ENCODE measurements at places on chromosomes 5 and 9.

DNA sequence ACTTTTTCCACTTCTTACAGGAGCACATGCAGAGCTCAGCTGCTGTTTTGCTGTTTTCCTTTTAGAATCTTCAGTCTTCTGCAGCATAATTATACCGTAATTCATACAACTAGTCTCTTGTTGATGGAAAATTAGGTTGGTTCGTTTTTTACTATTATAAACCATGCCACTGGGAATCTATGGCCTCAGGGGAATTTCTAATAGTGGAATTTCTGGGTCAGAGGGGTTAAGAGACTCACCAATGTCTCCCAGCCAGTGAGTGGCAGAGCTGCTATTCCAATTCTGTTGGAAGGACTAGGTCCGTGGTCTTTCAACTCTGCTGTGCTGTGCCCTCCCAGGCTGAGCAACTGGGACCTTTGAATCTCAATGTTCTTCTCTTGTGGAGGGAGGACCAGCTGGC is 282.5 kb downstream of the ZSWIM6 start:
- DNase-seq = no peak

DNA sequence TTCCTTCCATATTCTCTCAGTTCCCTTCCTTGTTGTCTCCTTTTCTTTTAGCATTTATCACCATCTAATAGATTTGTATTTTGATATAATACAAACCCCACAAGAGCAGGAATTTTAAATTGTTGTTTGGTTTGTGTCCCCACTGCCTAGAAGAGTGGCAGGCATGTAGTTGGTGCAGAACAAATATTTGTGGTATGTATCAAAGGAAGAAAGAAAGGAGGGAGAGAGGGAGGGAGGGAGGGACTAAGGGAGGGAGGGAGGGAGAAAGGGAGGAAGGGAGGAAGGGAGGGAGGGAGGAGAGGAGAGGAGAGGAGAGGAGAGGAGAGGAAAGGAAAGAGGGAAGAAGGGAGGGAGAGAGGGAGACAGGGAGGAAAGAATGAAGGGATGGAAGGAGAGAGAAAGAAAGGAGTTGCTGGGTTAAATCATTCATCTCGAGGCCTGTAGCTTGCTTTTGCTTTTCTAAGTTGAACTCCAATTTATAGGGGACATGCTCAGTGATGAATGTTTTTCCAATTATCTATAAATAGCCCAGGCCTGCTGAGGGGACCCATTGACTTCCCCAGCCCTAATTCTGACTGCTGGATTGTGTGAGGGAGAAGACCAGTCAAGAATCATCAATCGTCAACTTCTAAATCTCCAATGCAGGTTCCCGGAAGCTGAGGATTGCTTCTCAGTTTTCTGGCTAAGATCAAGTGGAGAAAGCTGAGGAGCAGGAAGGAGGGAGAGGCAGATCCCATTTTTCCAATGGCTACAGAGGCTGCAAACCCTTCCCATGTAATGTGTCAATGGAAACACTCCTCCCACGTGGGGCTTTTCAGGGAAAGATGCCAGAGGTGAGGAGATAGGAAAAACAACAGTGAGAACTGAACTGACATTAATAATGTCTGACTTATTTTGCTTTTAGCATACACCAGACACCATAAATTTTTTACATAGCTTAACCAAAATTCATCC is 320.7 kb downstream of the ASTN2 start:
- no peak for DNase-seq

- DNase-seq = no peak
These were observed 105.6 kb downstream of the VCAN start for GRCh38 chr5:83577036-83577636.

DNA sequence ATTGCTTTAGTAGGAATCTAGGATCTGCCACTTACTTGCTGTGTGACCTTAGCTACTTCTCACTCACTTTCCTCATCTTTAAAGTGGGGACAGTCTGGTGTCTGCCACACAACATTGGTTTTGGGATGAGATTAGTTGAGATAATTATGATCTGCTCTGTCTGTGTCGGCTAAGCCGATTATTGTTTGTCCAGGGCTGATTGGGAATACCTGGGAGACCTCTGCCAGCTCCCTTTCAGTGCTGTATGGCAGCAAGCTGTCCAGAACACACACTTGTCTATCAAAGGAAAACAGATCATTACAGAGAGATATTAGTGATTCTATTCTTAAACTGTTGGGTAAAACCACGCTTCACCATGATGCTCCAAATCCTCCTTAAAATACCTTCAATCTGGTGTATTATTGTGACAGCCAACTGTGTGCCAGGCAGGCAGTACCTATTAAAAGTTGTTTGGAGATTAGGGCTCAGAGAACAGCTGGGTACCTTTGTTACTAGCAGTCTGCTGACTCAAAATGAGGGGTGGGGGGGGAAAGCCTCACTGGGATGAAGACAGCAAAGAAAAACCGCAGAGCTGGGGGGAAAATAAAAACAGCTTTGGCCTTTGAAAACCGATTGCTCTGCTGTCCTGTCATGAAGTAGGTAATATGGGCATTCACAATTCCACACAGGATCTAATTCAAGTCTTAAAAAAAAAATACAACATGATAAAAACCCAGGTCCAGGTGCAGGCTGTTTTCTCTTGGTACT is 458.4 kb upstream of the C9orf72 start:
- no peak for DNase-seq

- no peak for DNase-seq
These were observed at the start of gene MCTP1 for GRCh38 chr5:95284572-95285408. MCTP1 (minus strand) TSS chr5:95285094.

GRCh38 chr5:156481741-156482140 is 154.8 kb downstream of the SGCD start:
- DNase-seq = no peak

DNA sequence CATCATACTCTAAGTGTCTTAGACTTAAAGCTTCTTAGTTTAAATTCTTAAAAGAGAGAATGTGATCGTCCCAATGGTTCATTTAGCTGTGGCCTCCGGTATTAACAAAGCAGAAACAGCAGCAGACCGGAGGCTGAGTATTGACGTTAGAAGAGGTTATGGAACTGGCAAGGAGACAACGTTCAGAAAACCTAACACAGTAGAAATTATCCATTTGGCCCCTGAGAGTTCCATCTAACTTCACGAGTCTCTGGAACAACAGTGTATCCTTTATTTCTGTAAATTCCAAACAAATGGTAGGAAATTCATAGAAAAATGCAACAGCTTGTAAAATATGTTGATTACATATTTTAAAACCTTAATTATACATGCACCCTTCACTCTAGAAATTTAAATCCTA is 107.3 kb upstream of the PTGER4 start:
- DNase-seq = no peak

GRCh38 chr9:95896580-95896979 is 21.1 kb downstream of the ERCC6L2 start:
- no peak for DNase-seq

DNA sequence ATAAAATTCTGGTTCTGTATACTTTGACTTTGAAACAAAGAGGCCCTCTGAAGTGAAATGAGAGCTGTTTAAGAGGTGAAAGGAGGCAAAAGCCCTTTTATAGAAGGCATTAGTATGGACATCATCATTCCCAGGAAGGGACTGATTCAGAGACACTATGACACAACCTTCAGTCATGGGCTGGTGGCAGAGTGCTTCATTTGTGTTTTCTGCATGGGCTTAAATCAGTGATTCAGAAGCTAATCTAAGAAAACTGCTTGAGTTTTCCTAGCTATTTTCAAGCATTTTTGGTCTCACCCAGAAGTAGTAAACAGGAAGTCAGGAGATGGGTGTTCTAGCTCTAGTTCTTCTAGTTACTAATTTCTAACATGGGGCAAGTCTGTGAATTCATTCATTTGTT is 288.9 kb downstream of the TRPM3 start:
- DNase-seq = no peak

GRCh38 chr5:38871790-38872551 is 26.2 kb downstream of the OSMR start:
- no peak for DNase-seq

DNA sequence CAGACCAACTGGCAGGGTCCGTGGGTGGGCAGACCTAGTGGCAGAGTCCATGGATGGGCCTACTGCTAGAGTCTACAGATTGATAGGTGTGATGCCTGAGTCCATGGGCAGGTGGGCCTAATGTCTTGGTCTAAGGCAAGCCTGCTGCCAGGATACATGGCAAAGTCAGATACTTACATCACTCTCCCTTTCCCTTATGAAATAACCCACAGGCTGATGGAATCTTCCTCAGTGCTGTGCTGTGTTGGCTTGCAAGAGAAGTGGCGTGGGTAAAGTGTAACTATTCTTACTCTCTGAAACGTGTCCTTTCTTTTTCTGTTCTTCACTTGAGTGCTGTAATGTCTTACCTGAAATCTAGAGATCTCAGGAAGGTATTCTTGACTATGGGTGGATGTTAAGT is 67.3 kb upstream of the ADRB2 start:
- DNase-seq = no peak

DNA sequence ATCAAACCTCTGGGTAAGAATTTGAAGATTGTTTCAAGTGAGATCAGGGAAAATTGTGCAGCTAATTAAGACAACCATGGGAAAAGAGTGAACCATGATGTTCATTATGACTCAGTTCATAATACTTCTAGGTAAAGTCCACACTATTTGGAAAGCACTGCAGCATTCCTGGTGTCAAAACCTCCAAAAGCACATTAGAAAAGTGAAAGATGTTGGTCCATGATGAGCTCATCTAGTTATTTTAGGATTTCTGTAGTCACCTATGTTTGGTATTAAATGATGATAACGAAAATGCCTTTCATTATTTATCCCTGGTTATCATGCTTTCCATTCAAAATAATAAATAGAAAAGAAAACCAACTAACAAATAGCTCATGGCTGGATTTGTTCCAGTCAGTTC is 49.1 kb downstream of the PTCD2 start:
- no peak for DNase-seq

DNA sequence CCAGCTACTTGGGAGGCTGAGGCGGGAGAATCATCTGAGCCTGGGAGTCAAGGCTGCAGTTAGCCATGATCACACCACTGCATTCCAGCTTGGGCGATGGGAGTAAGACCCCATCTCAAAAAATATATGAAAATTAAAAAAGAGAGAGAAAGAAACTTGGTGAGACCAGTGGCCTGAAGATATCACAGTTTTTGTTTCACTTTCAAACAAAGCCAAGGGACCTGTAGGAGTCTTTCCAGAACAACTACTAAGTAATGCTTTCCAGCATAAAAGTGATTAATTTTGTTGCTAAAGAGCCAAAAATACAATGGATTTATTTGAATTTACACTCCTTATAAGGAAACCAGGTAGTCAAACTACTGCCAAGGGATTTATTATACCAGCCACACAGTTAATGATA is 23.5 kb downstream of the GKAP1 start:
- DNase-seq = no peak

DNA sequence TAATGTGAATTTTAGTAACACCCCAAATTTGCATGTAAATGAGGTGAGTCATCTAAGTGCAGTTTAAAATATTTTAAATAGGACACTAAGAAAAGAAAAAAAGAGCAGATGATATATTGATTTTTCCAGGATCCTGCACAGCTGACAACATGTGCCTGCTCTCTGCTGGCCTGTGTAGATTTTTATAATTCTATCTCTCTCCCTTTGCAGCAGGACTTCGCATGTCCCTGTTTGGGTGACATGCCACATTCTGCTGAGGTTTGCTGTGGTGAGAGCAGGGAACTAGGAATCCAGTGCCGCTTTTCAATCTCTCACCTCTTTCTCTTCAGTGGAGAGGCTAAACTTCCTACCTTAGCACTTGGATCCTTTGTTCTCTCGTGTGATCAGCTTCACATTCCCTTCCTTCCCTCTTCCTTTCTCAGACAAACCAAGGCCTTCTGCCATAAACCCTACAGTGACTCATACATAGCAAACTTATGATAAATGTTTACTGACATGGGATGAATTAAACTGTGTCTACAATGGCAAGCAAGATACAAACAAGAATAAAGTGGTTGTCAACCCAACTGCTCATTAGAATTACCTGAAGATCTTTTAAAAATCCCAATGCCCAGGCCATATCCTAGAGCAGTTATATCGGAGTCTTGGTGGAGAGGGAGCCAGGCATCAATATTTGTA is 198.8 kb upstream of the EFNA5 start:
- DNase-seq = no peak

GRCh38 chr5:124920909-124921666 is 174.6 kb upstream of the ZNF608 start:
- no peak for DNase-seq

DNA sequence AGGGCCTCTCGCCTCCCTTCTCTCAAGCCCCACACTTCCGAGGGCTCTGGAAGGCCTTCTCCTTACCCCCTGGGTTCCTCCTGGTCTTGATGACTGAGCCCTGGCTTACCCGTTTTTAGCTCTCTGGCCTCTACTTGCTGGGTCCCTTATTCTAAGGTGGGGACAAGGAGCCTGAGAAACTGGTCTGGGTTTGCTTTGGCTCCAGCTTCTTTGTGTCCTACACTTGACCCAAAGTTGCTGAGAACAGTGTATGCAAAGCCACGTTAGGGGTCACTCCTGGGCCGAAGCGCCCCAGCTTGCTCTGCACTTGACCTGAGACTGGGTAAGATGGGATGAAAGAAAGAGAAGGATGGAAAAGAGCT is 788 bp downstream of the ZNF346 start:
- no peak for DNase-seq

DNA sequence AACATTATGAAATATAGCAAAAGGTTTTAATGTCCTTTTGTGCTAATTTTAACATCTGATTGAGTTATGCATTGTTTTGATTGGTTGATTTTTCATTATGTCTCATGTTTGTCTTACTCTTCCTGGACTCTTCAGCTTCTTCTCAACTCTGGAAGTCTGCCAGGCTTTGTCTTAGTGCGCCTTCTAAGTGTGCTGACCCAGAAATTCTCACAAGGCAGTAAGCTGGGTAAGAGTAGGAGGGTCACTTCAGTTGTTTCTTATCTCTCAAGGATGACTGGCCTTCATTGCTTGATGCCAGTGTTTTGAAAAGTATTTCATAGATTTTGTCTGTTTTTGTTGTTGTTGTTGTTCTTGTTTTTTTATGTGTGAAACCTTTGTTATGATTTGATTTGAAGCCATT is 59.2 kb downstream of the RIC1 start:
- DNase-seq = no peak

- no peak for DNase-seq
These were observed 6.4 kb upstream of the JMY start for GRCh38 chr5:79229357-79230174.

DNA sequence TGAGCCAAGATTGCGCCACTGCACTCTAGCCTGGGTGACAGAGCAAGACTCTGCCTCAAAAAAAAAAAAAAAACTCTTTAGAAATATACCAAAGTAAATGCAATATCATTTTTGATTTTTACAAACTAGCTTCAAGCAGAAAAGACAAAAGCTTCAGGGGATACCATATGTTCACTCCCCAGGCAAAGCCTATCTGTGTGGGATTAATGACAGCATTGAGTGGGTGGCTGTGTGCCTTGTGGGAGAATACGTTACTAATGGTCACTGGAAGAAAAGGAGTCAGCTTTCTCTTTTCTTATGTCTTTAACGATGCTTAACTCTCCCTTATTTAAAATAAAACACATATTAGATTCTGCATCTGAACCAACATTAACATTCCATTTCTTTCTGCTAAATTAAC is 1.9 kb downstream of the PCA3 start:
- no peak for DNase-seq

GRCh38 chr9:127793093-127793708 is 7.4 kb downstream of the CDK9 start:
- DNase-seq = no peak

All from esophagus squamous epithelium (tissue), 5 donors.